Fibroblast of skin of left quadriceps (primary cell): ENCODE measurements at places on chromosomes 12 and 14.

DNA sequence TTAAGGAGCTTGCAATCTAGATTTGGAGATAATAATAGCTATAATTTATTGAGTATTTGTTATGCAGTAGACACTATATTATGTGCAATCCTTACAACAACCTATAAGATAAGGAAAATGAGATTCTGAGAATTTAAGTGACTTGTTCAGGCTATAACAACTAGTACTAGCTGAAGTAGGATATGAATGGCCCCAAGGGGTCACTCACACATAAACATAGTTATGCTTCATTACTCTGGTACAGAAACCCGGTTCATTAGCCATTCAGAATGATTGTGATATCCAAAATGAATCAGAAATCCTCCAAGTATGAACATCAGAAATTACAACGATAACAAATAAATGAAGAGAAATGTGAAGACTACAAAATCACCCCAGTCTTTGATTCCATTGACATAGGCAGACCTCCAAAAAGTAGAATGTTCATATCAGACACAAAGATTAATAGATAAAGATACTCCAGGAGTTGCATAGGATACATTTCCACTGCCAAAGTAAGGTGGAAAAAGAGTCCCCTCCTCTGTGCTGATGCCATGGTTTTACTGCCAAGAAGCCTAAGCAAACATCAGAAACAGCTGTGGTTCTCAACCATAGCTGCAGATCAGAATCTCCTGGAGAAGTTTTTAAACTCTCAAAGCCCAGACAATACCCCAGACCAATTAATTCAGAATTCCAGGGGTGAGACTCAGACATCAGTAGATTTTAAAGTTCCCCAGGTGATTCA lies 8.6 kb upstream of the NID2 start:
- no peak for DNase-seq

GRCh38 chr12:13523536-13524307 lies 327.2 kb downstream of the EMP1 start:
- DNase-seq: peak; percentile 13

DNA sequence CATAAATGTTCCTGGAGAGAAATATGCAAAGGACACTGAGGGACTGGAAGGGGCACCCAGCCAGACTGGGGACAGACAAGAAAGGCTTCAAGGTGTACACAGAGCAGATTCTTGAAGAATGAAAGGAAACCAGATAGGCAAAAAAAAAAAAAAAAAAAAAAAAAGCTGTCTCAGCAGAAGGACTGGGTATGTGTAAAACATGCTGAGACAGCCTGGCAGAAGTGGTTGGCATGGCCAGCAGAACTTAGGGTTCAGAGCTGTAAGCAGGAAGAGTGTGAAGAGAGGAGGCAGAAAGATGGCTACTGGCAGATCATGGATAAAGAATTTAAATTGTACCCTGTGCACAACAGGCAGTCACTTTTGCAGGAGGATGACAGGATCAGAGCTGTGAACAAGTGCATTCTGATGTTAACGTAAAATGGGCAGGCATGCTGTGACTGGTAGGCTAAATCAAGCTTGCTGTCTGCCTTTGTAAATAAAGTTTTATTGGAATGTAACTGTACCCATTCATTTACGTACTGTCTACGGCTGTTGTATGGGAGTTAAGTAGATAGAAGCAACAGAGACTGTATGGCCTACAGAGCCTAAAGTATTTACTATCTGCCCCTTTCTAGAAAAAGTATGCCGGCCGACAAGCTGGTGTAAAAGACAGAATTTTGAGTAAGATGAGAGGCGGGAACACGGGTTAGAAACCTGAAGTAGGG lies 42.2 kb downstream of the UBR7 start:
- DNase-seq: no peak

DNA sequence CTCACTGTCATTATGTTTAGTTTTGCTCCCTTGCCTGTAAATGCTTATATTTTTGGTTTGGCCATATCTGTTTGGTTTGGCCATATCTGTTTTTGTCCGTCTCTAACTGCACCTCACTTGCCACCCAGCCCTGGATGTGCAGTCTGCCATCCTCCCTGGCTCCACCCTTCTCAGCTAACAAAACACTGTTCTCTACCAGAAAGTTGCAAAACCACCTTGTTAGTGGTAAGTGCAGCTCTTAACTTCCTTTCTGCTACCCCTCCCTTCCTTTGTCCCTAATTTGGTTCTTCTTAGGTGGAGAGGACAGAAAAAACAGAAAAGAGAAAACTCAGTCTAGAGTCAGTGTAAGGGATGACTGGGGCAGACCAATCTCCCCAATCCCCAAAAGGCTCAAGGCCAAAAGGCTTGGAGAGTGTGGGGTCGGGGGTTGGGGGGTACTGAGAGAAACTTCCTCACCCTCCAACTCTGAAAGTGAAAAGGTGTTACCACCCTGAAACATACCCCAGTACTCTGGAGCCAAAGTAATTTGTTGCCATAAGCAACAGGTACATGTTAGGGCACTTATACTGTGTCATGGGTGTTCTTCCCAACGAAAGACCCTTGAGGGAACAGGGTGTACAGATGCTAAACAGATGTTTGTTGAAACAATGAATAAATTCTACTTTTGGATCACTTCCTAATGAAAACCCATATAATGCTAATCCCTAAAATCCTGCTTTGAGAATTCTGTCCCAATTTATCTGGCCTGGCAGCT lies 5.0 kb downstream of the BIN2 start:
- no peak for DNase-seq

DNA sequence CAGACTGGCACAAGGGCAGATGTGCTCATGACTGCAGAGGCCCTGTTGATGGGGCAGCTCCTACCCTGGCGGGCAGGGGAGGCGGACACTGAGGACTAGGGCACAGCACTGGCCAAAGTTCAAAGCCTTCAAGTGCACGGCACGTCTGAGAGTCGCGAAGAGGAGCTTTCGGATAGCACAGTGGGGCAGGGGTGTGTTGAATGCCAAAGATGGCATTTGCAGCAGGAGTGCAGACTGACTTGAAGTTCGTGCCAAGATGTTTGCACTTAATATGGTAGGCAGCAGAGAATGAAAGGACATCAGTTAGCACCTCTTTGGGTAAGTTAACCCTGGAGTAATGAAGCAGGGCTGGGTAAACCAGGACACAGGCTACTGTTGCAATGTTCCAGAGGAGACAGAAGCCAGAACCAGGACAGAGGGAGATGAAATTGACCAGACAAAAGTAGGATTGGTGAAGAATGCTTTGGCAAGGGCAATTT lies 6.7 kb upstream of the EML1 start:
- DNase-seq: no peak

- DNase-seq: no peak
These were observed 13.7 kb upstream of the DYNC1H1 start for GRCh38 chr14:101950516-101951215.

DNA sequence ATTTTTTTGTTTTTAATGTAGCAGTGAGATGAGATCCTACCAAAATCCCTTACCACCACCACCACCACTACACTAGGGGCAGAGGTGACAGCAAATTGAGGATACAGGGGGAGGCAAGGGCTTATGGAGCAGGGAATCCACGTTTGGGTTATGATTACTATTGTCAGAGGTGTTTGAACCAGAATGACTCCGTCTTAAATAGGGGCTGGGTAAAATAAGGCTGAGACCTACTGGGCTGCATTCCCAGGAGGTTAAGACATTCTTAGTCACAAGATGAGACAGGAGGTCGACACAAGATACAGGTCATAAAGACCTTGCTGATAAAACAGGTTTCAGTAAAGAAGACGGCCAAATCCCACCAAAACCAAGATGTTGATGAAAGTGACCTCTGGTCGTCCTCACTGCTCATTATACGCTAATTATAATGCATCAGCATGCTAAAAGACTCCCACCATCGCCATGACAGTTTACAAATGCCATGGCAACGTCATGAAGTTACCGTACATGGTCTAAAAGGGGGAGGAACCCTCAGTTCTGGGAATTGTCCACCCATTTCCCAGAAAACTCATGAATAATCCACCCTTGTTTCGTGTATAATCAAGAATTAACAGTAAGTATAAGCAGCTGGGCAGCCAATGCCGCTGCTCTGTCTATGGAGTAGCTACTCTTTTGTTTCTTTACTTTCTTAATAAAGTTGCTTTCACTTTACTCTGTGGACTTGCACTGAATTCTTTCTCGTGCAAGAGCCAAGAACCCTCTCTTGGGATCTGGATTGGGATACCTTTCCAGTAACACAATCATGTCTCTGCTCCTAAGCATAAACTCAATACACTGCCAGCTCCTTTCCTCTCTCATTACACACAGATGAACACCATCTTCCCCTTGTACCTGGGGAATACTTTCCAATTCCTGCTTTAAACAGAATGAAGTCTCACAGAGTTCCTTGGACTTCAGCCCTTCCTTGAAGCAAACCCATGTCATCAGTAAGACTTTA lies 16.7 kb upstream of the CRY1 start:
- no peak for DNase-seq

GRCh38 chr14:45015133-45015532 lies 53.1 kb downstream of the TOGARAM1 start:
- DNase-seq: no peak

- no peak for DNase-seq
These were observed 246.3 kb downstream of the PRKD1 start for GRCh38 chr14:29681316-29681715.

GRCh38 chr12:3315201-3315661 lies 175.8 kb upstream of the PRMT8 start:
- DNase-seq: no peak

- no peak for DNase-seq
These were observed 1.6 kb downstream of the SCARB1 start for GRCh38 chr12:124861898-124862676.

DNA sequence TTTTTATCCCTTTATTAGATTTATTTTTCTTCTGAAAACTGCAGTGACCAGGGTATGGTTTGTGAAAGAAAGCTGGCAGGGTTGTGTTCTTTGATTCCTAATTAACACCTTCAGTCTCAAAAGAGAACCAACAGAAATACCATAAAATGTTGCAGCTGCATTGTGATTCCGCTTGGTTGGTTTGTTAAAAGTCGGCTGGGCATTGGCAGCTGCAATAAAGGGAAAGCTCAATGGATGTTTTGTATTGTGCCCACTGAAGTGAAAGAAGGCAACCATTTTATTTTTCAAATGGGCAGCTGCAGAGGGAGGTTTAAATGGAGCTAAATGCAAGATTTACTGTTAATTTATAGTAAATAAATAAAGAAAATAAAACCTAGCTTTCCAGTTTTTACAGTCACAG lies 16.7 kb downstream of the LGR5 start:
- DNase-seq: no peak

- DNase-seq: no peak
These were observed 164.8 kb downstream of the ATP23 start for GRCh38 chr12:58106195-58106594.

- DNase-seq: no peak
These were observed 7.9 kb downstream of the TAS2R13 start for GRCh38 chr12:10901427-10901826.

DNA sequence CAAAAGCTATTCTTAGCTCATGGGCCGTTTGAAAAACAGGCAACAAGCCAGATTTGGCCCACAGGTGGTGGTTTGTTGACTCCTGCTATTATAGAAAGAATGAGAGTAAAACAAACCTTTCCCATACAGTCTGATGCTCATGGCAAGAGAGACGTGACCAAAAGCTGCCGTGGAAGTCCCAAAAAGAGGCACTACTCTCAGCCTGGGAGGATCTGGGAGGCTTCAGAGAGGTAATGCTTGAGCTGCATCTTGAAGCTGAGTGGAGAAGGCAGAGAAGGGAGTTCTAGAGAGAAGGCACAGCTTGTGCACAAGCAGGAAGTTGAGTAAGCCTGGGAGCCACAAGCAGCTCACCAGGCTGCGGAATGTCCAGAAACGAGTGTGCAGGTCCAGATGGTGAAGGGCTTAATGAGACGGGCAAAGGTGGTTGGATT lies 9.6 kb downstream of the PLXNC1 start:
- no peak for DNase-seq
